ENCODE measurements at places on chromosomes 13 and 19. TPM values are rescaled to one million over a fixed set of nuclear protein-coding genes. Genes with fewer than 3 reads are reported as not detected.

DNA sequence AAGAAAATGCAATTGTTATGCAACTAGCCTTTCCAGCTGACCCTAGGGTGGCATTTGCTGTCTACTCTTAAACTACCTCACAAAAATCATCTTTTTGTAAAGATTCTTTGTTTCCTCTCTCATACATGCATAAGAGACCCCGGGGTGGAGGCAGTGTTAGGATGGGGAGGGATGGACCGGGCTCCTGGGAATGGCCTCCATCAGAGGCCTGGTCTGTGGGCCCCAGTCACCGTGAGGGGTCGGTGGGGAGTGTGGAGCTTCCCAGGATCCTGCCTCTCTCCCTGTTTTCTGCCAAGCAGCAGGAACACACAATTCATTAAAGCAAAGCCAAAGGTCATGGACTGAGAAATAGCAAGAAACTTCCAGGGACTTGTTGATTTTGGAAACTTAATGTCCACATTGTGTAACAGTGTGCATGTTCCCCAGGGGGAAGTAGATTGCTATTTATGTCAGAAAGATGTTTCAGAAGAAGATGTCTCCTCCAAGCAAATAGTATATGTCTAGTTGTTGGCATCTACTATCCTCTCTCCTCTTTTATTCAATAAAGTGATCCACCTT is 241.4 kb downstream of the ENOX1 start:
- DNase-seq = no peak

GRCh38 chr19:5850743-5851293 is 431 bp downstream of the FUT3 start:
- no peak for DNase-seq

DNA sequence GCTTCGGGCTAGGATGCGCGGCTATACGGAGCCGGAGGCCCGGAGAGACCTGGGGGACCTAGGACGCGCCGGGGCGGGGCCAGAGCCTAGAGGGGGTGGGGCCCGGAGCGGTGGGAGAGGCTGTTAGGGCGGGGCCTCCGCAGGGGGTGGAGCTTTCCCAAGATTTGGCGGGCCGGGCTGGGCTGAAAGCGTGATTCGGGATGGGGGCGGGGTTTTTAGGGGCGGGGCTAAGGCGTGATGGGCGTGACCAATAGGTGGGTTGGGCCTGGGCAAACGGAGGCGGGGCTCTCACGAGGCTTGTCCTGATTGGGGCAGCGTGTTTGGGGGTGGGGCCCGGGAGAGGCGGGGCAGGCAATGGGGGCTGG is 439 bp downstream of the RAB11B start:
- DNase-seq = peak; percentile 90

The DACH1 gene
- total RNA-seq = not detected

DNA sequence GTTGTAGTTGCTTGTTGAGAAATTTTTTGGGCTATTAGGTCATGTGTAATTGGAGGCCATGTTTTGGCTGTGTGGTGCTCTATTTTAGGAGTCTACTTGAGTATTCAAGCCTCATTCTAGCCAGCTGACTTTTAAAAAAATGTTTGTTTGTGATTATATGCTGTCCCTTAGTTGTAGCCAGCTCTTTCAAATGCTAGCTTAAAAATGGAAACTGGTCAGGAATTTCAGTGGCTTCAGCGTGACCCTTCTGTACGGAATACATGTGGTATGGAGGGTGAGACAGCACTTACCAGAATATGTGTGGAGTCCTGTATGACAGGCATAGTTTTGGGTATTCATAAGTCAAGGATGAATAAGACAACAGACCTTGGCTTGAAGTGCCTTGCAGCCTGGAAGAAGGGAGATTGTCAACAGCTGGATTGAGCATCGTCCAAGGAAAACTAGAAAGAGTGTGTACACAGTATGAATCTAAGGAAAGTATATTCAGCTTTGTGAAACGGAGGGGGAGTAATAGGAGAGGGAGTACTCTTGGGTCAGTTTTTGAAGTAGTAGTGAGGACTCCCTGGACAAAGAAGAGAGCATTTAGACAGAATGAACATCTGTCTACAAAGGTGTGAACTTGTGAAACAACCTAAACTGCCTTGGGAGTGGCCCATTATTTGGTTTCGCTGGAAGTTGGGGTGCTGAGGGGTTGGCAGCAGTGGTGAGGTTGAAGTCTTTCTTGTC is 20.0 kb upstream of the WTIP start:
- no peak for DNase-seq

The ATP13A1 gene
- 102 TPM for total RNA-seq

The ZNF91 gene
- total RNA-seq = 26.5 TPM

- DNase-seq = no peak
Measured at GRCh38 chr13:94119360-94119936, 360.0 kb downstream of the DCT start.

GRCh38 chr19:55683449-55684261 is 8.6 kb downstream of the EPN1 start:
- no peak for DNase-seq

The ZNF565 gene
- 2.6 TPM for total RNA-seq

- no peak for DNase-seq
Measured at GRCh38 chr13:75481176-75482069, 546 bp downstream of the TBC1D4 start.

The THSD1 gene
- 0.16 TPM for total RNA-seq
